Suprapubic skin (tissue), 4 donors: ENCODE measurements at places on chromosomes 2 and 18. TPM values are rescaled to one million over a fixed set of nuclear protein-coding genes. Genes with fewer than 3 reads are reported as not detected.

Gene SERPINB11
- not detected for total RNA-seq

DNA sequence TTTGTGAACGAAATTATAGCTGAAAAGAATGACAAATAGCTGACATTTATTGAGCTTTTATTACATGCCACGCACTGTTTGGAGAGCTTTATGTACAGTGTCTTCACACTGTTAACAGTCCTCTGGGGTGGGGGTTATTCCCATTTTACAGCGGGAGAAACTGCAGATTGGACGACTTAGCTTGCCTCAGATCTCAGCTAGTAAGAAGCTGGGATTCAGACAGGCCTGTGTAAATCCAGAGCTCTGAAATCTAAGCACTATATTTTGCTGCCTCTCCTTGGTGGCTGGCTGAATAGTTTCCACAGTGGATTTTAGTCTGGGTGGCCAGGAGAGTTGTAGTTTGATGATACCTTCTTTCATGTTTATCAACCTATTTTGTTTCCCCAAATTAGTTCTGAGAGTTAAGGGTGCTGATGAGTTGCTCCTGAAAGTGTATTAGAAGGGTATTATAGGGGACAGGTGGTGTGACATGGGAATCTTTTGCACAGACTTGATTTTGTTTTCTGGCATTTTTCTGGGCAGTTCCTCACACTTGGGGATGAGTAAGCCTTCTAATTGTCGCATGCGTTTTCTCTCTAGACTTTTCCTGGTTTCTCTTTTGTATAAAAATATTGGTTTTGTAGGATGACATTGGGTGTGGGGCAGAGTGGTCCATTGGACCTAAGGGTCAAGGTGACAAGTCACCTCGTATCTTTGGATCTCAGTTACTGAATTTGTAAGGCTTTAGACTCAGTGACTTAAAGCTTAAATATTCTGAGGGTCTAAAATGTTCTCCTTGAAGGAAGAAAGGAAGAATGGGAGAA, 1.5 kb downstream of the ACSL3 start:
- no peak for DNase-seq

DNA sequence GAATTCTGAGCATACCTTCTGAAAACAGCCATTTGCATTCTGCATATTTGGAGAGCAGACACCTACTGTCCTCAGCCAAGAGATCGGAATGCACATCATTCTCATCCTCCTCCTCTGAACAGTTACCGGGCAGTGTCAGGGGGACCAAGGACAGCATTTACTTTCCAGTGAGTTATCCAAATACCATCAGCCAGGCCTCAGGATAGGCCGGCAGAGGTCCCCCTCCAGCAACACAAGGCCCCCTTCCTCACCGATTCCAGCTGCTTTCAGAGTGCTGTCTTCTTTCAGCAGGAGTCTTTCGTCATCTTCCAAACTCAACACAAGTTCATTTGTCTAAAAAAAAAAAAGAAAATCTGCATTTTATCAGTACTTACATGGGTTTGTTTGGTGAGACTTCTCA, 55.3 kb downstream of the C2orf76 start:
- DNase-seq = no peak

DNA sequence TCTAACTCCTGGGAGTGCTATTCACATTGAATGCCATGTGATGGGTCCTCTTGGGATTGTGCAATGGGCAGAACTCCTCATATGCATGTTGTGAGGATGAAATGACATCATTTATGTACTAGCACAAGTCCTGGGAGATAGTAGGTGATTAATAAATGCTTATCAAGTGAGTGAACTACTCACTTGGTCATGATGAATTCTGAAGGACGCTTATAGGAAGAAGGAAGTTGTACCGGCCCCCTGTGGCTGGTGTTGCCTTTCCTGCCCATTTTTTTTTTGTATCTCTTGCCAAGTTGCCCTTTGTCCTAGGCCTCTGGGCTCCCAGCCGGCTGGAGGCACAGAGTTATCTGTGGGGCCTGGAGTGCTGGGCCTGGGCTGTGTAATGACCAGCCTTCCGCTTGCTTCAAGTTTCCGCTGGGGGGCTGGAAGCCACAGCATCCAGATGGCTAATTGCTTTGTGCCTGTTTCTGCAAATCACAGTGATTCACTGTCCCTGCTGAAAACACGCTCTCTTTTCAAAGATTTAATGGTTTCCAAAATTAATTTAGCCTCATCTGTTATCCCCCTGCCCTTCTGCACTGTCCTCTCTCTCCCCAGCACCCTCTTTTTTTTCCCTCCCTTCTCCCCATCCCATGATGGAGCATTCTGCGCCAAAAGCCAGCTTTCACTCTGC, 33.7 kb upstream of the MRPL33 start:
- no peak for DNase-seq

DNA sequence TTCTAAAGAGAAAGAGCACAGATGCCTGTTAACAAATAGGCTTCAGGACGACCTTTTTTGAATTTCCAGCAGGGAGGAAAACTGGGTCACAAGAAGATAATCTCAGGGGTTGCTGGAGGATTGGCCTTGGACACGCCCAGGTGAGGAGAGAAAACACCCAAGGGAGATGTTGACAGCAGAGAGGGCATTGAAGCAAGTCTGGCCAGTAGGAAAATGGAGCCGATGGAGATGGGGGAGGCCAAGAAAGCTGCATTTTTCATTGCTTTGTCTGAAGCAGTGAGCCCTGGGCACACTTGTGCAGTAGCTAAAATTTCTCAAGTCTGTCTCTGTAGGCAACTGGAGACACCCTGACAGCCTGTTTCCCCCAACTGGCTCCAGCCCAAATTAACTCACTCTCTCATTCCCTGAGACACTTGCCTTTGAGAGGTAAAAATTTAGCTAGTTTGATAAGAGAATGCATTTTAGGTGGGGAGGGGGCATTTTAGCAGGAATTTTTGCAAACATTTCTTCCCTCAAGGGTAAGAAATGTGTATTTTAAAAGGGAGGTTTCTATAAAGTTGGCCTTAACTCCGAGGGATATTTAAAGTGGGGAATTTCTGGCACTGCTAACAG, 165.5 kb downstream of the TGIF1 start:
- DNase-seq = no peak

DNA sequence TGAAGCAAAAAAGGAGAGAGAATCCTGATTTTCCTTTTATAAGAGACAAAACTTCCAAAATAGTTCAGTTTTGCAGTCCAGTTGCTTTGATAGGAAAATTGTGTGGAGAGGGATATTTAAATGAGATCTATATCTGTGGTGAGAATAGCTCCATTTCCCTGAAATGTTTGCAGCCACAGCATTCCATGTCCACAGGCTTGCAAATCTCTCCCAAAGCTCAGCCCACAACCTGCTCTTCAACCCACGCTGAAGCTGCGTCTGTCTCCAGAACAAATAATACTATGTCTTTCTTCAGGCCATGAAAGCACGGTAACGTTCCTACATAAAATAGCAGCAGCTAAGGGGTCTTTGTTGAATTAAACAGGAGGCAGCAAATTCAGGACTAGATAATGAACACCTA, 31.8 kb downstream of the TMEM17 start:
- DNase-seq = no peak

- no peak for DNase-seq
Observed at GRCh38 chr18:33099626-33100025, 326.8 kb upstream of the KLHL14 start.

Gene KLHL30
- 0.13 TPM for total RNA-seq

DNA sequence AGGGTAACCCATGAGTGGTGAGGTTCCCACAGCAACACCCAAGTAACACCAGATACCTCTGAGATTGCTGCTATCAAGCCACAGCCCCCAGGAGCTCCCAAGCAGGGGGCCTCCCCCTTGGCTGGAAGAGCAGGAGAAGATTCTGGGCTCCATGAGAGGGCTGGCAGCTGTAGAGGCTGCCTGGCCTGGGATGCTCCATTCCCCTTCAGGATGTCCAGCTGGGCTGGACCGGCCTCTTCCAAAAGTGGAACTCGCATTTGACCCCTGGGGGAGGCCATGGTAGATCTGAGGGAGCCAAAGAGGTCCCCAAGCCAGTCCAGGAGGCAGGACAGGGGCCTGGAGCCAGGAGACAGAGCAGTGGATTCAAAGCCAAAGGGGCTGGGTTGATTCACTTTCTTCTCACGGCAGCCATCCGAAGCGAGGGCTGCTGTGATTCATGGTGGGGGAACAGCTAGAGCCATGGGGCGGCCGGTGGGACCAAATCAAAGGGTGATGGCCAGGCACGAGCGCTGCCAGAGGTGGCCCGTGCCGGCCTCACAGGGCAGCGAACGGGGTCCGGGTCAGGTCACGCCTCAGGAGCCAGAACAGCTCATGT, 95.3 kb upstream of the ID2 start:
- peak; percentile 76 for DNase-seq

- no peak for DNase-seq
Observed at GRCh38 chr2:27214941-27215340, 2.2 kb upstream of the CAD start.

Gene GALNT13
- total RNA-seq = 0.19 TPM

Gene VWC2L
- total RNA-seq = not detected

DNA sequence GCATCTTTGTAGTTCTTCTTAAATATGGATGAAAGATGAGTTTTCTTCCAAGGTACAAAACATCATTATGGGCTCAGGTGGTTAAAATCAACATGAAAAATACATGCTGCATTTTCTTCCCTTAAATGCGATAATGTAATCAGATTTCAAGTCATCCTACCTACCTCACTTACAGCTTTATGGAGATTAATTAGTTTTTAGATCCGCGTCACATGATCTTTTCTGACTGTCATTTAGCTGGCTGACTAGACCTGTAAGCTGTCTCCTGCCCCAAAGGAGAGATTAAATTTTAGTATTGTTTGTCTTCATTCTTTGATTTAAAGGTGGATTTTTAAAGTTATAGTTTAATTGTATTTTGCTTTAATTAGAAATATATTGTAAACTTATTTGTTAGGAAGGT, 678.0 kb upstream of the ZEB2 start:
- DNase-seq = no peak

DNA sequence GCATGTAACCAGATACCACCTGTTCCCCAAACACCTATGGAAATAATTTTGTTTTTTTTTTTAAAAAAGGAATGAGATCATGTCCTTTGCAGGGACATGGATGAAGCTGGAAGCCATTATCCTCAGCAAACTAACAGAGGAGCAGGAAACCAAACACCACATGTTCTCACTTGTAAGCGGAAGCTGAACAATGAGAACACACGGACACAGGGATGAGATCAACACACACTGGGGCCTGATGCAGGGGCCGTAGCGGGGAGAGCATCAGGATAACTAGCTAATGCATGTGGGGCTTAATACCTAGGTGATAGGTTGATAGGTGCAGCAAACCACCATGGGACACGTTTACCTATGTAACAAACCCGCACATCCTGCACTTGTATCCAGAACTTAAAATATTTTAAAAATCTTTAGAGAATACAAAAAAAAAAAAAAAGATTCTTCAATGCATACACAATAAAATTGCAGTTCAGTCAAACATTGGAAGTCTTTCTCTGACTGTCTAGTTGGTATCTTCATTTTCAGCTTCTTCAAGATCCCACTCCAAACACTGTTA, 11.6 kb upstream of the CASP10 start:
- no peak for DNase-seq

DNA sequence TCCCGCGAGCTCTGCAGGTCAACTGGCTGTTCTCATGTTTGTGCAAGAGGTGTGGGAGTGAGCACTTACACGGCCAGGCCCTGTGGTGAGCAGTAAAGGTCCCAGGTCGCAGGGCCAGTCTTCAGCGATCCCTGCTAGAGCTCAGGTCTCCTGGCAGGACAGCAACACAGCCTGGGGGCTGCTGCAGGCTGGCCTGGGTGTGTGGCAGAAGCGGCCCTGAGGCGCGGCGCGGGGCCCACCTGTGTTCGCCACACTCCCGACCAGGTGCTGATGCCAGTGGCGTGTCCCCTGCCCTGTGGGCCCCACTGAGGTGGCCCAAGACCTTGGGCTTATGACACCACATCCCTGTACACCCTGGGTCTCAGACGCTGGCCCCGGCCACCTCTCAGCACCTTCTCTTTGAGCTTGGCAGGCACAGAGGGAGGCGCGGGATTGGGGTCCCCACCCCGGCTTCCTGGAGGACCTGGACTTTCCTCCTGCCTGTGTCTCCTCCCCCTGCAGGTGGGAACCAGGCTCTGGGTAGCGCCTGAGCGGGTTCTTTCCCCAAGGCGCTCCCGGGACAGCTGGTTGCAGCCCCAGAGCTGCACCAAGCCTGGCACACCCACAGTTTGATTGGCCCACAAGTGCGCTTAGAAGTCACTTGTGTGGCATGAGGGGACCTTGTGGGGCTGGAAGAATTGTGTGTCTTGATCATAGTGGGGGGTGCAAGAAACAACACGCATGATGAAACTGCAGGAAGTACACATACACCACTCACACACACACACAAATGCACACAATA, 59.2 kb downstream of the TWIST2 start:
- DNase-seq = no peak

GRCh38 chr2:187167491-187167890, 280.6 kb downstream of the CALCRL start:
- DNase-seq = no peak

DNA sequence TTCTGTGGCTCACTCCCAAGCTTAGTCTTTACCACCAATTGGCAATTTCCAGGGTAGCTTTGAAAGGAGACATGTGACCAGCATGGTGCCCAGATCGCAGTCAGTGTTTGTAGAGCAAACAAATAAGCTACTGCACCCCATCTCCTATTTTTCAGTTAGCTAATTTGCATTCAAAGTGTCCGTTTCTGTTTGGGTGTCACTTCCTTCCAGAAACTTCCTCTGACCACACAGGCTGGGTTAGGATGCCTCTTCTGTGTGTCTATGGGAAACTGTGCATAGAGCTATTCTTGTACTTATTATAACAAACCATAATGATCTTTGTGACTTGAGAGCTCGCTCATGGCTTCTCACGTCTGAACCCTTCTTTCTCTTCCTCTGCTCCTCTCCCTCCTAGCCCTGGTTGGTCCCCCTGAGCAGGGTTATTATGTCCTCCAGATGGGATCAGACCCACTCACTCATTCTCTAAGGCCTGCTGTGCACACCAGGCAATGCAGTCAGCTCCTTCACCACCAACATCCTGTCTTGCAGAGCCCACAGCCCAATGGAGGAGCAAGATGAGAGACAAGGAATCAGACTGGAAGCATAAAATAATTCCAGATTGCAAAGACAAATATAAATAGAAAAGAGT, 101.2 kb upstream of the ALK start:
- no peak for DNase-seq

GRCh38 chr18:45111502-45111848, 430.8 kb downstream of the SETBP1 start:
- no peak for DNase-seq

DNA sequence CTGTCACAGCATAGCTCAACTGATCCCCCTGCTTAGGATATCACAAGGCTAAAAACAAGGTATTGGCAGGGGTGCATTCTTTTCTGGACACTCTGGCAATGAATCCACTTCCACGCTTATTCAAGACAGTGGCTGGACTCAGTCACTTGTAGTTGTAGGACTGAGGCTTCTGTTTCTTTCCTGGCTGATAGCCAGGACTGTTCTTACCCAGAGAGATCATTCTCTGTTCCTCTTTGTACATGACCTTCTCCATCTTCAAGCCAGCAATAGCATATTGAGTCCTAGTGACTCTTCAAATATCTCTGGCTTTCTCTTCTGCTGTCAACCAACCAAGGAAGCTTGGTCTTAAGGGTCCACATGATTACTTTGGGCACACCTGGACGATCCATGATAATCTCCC, 241.3 kb downstream of the RBM43 start:
- no peak for DNase-seq

Gene DNAH6
- total RNA-seq = 0.72 TPM
